ENCODE measurements at places on chromosomes 2 and 18.
A peak's percentile ranks its signal among the peaks of the same experiment; 100 is the strongest.

DNA sequence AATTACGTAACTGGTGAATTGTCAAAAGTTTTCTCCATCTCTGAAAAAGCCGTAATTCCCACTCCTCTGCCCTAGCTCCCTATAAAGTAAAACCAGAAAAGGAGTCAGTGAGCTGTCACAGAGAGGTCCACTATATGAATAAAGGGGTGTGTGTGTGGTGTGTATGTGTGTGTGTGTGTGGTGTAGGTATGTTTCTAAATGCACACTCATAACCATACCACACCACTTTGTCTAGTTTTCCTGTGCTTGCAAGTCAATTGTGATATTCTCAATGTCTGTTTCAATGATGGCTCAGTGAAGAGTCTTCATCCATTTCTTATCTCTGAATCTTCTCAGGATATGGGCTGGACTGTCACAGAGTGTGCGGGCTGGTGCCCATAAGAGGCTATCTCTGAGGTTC, 54.8 kb upstream of the CCDC68 start:
- no peak for DNase-seq

- no peak for DNase-seq
Measured at GRCh38 chr18:26460449-26461091, 87.8 kb downstream of the KCTD1 start.

- DNase-seq, result no peak
Measured at GRCh38 chr2:73939419-73939818, 12.7 kb downstream of the DGUOK start.

DNA sequence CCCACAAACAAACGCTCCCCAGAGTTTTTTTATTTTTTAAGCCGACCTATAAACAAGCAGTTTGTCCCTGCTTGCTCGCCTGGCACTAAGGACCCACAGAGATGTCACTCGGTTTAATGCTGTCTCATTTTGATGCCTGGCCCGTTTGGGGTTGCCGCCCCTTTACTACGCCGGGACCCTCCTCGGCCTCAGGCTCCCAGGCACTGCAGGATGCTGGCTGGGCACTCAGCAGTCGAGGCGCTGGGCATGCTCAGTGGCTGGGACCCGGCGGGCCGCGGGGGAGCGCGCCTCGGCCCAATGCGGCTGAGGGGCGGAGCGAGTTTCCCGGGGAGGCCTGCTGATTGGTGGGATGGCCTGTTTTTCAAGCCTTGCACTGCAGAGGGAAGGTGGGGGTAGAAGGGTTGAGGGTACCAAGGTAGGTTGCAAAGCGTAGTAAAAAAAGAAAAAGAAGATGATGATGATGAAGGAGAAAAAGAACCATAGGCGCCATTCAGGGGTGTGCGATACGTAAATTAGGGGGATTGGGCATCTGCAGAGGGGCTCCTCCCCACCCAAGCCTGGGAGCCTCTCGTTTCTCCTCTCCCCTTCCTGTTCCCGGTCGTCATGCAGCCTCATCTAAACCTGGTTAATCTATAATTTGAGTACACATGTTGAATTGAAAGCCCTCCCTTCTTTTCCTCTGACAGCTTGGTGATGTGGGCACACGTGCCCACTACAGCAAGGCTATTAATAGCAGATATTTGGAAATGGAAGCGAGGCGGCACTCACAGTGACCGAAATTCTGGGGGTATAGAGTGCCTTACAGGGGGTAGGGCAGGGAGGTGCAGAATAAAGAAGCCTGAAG, 1.5 kb upstream of the IRS1 start:
- peak; percentile 93 for DNase-seq

- DNase-seq, result no peak
Measured at GRCh38 chr2:6679471-6679870, 186.2 kb downstream of the CMPK2 start.

GRCh38 chr2:207706936-207707860, 4.2 kb upstream of the CCNYL1 start:
- DNase-seq, result no peak

GRCh38 chr2:207469943-207470729, 59.6 kb upstream of the CREB1 start:
- no peak for DNase-seq

DNA sequence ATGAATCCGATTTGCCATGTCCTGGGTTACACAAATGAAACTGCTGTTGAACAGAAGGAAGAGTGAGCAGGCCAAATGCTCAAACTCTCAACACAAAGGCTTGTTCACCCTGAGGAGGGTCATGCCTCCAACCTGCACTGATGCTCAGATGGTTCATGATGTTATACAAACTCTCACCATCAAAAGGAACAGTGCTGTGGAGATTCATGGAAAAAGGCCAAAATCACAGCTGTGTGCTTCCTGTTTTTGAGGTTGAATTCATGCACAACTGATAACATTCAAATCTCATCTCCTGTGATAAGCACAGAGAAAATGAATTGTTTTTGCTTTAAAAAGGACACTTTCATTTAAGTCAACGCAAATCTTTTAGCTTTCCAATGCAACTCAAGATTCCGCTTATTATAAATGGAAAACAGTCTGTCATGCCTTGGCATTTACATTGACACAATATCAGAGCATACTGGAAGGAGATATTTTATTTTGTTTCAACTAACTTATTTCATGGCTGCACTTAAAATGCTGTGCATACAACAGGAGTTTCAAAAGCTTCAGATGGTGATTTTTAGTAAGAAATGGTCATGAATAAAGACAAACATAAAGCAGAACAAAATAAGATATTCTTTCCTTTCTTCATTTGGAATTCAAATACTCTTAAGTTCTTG, 22.2 kb upstream of the TTN start:
- no peak for DNase-seq

GRCh38 chr2:62941413-62941812, 109.2 kb upstream of the OTX1 start:
- DNase-seq, result no peak

- no peak for DNase-seq
Measured at GRCh38 chr18:41624460-41624859, 330.6 kb upstream of the PIK3C3 start.

DNA sequence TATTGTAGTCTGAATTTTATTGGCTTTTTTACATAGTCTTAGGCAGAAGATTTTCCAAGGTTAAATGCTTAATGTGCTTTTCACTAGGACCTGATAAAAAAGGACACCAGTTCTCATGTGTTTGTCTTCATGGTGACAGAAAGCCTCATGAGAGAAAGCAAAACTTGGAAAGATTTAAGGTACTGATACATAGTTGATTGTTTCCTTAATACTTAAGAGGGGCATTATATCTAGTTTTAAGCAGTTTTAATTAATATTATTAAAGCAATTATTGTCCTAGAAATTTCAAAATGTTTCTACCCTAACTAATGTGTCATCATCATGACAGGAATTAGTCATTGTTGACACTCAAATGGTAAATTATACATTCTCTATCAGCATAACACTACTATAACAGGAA, 35.3 kb downstream of the DDX1 start:
- DNase-seq, result no peak

- no peak for DNase-seq
Measured at GRCh38 chr2:1606421-1607235, 137.7 kb downstream of the PXDN start.

DNA sequence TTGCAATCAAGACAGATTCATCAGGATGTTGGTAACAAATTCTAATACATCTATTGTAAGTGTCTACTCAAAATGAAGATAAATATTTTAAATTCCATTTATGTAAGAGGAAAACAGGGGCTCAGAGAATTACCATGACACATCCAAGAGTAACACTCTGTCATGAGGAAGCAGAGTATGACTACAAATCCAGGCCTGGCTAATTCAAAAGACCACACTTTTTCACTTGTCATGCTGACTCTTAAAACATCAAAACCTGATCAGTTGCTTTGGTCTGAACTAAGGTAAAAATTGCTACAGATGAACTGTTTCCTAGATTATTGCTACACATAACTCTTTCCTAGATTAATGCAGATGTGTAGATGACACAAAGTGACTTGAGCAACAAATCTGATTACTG, 880.6 kb downstream of the TSN start:
- DNase-seq, result no peak

DNA sequence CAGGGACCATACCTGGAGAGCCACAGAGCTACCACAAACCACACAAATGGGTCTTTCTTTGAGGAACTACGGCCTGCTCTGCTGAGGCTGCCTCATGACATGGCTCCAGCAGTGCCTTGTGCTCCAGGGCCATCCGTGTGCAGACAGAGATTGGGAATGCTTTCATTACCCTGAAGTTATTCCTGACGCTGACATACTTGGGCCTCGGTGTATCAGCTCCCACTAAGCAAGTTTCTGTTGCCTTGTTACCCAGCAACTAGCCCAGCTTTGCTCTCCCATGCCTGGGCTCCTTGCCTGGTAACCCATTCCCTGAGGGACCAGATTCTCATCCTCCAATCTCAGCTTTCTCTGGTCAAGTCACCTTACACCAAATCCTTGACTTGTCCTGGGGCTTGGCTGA, 80.3 kb upstream of the FZD7 start:
- no peak for DNase-seq

DNA sequence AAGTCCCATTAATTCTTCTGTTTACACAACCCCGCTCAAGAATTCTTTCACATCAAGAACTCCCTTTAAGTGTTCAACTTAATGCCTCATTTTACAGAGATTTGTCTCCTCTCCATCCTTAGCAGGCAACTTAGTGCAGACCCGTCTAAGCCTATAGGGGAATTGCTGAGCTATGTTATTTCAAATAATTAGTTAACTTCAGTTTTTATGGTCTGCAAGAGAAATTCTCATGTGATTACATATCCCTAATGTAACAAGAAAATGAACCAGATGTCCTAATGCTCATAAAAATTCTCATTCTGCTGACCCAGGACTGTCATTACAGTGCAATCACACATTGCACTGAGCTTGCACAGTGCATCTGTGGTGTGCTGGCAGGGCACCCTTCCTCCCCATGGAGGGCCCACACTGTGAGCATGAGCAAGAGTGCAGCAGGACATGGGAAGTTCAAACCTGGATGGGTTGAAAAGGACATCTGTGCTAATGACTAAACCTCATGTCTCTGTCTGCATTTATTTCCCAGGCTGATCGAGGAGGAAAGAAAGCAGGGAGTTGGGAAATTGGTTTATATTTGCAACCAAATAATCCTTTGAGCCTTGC, 97.1 kb downstream of the COL5A2 start:
- no peak for DNase-seq

DNA sequence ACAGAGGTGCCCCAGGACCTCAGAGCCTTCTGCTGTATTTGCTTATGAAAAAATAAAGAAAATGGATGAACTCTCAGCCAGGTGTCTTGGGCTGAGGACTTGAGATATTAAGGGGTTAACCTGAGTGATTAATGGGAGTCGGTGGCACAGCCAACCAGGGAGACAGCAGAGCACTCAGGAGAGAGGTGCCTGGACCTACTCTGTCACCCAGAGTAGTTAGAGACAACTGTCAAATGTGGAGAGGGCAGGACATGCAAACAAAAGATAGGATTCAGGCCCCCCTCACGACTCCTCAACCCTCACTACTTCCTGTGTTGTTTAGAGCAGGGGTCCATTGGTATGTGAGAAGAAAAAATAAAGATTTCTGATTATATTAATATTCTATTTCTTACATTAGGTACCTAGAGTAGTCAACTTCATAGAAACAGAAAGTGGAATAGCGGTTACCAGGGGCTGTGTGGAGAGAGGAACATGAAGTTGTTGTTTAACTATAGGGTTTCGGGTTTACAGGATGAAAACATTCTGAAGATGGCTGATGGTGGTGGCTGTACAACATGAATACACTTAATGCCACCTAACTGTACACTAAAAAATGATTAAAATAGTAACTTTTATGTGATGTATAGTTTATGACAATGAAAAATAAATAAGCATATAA, 28.6 kb upstream of the CETN1 start:
- DNase-seq, result no peak

- DNase-seq, result no peak
Measured at GRCh38 chr2:227765788-227766372, 20.2 kb downstream of the SCYGR8 start.

DNA sequence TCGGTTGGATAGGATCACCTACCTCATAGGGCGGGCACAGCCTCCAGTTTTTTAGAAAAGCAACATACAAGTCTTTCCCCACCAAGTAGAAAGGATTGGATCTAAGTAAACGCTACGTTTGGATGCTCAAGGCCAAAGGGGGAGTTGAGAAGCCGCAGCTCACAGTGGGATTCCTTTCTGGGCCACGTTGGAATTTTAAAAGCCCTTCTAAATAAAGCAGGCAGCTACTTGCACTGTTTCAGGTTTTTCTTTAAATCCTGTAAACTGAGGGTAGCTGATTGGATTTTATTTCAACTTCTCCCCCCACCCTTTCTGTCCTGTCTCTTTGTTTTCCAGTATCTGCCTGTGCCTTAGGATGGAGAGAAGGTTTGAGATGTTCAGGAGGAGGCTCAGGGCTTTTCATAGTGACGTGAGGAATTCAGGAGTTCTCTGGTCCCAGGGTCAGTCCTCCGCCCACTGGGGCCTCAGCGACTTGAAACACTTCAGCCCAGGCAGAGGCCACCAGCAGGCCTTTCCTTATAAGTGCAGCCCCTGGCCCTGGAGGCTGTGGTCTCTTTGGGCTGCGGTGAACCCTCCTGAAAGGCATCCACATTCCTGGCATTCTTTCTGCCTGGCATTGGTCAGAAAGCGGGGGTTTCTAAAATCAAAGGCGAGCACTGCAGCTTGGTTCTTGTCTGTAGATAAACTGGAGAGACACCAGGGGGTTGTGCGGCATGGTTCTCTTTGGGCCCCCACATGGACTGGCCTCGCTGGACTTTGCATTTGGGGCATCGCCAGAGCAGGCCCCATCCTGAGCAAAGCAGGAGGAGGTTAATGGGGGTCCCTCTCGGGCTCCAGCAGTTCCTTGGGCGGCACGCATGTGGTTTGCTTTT, 44.5 kb downstream of the SH3BP4 start:
- no peak for DNase-seq

- DNase-seq, result no peak
Measured at GRCh38 chr18:42047721-42048120, 92.7 kb downstream of the PIK3C3 start.

- no peak for DNase-seq
Measured at GRCh38 chr2:105917688-105918087, 173.0 kb downstream of the NCK2 start.

- DNase-seq, result no peak
Measured at GRCh38 chr18:23529604-23530003, 26.3 kb downstream of the RMC1 start.

GRCh38 chr2:49840428-49840975, 686.2 kb upstream of the FSHR start:
- no peak for DNase-seq

- no peak for DNase-seq
Measured at GRCh38 chr18:23340661-23341060, 112.4 kb upstream of the RIOK3 start.

DNA sequence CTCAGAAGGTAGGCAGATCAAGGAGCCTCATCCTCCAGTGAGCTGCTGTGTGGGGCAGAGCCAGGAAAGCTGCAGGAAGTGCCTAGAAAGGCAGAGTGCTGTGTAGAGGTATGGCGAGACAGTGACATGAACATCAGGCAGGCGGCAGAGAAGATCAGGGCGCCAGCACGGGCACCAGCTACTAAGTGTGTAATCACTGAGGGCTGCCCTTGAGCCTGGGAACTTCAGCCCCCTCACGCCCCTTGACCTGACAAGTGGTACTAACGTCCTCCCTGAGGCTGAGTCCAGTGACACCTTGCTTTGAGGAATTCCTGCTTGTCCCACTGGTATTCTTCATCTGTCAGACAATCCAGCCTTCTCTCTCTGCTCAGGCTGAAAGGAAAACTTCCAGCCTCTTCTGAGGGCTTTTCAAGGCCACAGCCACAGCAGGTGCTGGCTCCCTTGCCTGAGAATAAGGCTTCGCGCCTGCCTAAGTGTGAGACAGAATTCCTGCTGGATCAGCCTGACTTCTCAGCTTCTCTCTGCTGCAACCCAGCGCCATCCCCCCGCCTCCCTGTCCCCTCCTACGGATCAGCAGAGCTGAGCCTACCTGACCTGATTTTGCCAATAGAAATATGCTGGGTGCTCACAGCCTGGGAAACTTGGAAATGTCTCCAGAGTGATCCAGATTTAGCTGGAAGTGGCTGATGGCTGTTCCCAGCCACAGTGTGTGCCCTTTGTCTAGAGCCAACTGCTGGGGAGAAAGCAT, 148.0 kb downstream of the SMAD7 start:
- peak; percentile 26 for DNase-seq
